NCI-H2081 treated with DMSO at 0.1 percent for 48 hours (cell line): ENCODE measurements at places on chromosomes 7 and 10.

DNA sequence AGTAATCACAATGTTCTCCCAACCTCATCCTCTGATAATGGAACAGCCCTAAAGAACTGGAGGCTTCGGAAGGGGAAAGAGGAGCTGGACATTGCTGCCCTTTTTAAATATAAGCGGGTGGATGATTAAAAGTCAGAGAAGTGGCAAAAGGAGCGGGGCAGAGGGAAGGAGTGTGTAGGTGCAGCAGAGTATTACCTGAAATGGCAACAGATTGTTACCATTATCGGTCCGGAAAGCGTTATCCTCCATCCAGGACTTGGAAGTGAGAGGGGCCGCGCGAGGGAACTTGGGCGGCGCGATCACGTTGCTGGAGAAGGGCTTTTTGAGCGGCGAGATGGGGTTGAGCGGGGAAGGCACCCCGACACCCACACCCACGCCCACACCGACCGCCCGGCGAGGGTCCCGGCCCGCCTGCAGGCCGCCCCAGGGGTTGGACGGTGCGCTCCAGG lies 51.7 kb downstream of the CPEB3 start:
- DNase-seq, result no peak

- no peak for DNase-seq
Observed at GRCh38 chr7:33423646-33424020, 294.3 kb downstream of the BBS9 start.

DNA sequence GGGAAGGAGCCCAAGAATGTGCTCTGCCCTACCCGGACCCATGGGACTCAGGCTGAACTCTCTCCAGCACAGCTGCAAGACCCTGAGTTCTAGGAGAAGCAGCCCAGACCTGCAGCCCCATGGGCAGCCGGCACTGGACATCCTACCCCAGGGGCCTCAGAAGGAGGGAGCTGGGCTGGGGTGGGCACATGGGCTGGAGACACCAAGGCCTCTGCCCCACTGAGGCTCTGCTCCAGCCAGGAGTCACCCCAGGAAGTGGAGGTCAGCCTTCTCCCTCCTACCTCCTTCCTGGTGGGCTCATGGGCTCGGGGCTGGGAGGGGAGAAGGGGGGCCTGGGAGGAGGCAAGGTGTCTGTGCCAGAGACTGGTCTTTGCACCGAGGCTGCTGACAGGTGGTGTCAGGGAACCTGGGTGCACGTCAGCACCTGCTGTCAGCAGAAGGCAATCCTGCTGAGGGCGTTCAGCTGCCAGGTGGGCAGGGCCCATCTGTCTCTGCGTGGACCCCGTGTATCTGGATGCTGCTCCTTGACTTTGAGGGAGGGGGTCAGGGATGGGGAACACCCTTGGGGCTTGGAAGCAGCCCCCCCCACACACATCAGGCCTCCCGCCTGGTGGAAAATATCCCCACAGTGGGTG lies 95.2 kb downstream of the PDGFA start:
- no peak for DNase-seq

DNA sequence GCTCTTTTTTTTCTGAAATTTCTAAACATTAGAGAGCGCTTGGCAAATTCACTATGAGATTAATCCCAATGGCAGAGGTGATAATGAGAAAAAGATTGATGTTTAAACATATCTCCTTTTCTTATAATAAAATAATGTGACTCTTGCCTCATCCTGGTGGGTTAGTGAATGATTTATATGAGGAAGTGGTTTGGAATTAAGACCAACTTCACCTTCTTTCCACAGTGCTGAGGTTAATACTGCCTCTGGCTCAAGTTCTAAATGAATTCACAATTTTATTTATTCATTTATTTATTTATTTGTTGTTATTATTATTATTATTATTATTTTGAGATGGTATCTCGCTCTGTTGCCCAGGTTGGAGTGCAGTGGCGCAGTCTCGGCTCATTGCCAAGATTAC lies 40.5 kb upstream of the ADO start:
- no peak for DNase-seq

GRCh38 chr7:1988533-1988930 lies 244.2 kb downstream of the MAD1L1 start:
- no peak for DNase-seq

DNA sequence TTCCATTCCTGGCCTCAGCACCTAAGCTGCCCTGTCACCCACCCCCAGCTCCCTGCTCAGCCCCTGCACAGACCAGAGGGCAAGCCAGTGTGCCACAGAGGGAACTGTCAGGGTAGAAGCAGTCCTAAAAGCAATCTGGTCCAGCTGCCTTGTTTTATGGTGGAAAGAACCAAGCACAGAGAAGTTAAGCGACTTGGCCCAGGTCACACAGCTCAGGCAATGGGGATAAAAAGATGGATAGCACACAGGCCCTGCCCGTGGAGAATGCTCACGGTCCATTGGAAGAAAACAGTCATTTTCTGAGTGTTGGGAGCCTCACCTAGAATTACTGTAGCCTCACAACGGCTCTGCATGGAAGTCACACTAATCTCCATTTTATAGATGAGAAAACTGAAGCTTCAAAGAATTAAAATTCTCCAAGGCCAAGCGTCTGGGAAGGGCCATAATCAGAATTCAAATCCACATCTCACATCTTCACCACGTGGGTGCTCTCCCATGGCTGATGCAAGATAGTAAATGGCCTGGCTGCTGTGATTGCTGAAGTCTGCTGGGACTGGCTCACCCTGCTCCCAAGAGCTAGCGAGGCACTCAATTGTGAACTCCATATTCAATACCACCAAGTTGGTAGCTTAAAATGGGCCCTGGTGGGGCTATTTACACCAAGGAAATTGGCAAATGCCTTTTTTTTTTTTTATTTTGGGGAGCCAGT lies 26.8 kb downstream of the C10orf105 start:
- no peak for DNase-seq

DNA sequence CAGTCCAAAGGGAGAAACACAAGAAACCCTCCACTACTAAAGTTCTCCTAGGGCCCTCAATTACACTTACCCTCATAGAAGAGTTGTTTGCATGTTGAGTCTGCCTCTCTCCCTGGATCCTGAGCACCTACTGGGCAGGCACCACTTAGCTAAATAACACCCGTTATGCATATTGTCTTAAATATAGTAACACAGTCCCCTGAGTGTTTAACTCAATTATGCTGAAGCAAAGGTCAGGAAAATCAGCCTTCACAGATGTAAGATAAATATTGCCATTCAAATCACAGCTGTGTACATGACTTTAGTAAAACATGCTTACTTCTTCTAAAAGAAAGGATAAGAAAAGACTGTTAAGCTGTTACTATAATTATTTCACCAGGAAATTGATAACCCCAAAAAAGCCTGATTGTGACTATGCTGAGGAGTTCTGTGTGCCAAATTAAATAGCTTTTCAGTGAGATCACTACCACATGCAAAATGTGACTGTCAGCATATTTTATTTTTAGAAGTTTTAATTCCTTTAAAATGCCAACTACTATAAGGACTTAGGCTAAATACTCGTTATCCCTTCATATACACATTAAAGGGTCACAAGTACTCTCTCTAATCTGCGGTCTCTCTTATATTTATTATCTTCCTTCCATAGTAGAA lies 733.9 kb upstream of the PHF14 start:
- DNase-seq, result peak; percentile 79

- DNase-seq, result no peak
Observed at GRCh38 chr7:152760854-152761748, 1.5 kb downstream of the ACTR3B start.

DNA sequence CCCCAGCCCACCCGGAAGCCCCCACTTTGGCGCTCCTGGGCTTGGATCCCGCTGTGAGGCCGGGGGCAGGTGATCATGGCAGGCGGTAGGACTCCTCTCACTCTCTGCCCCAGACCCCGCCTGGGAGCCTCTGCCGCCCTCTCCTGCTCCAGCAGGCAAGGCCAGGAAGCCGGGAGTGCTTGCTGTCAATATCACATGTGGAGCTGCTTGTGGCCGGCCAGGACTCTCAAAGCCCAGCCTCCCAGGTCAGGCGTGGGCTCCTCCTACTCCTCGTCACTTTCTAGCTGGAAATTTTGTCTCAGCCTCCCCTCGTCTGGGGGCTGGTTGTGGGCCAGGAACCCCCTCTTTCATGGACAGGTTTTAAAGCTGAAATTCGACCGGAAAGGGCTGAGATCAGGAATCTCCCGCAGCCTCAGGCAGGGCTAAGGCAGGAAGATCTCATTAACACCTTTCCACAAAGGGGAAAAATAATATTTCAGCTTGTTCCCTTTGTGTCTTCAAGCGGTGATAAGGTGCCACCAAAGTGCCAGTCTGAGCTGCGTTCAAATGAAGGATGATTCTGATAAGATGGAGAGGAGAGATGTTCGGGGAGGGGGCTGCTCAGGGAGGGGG lies 273.6 kb upstream of the PODXL start:
- no peak for DNase-seq

- no peak for DNase-seq
Observed at GRCh38 chr10:131165092-131165491, 146.4 kb downstream of the TCERG1L start.

DNA sequence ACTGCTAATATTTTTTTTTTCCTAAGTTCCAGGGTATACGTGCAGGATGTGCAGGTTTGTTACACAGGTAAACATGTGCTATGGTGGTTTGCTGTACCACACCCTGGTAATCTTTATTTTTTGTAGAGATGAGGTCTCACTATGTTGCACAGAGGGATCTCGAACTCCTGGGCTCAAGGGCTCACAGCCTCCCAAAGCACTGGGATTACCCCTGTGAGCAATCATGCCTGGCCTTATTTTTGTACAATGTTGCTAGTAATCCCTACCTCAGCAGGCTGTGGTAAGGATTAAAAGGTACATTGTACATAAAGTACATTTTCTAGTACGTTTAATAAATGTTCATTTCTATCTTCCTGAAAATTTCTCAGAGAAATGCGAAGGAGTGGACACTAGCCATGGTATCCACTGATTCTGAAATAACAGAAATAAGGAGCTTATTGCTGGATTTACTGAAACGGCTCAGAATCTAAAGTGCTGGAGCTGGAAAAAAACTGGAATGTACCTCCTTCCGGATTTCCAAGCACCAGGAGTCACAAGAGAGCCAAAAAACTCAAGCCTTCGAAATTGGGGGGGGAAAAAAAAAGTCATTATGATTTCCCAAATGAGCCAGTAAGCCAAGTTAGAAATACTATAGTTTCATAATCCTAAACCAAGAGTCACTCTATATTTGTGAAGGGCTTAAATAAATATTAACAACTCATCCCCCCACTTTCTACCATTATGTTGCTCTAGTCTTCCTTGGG lies 69.6 kb downstream of the NT5C2 start:
- no peak for DNase-seq

GRCh38 chr10:120573355-120573754 lies 116.3 kb downstream of the PLPP4 start:
- no peak for DNase-seq

DNA sequence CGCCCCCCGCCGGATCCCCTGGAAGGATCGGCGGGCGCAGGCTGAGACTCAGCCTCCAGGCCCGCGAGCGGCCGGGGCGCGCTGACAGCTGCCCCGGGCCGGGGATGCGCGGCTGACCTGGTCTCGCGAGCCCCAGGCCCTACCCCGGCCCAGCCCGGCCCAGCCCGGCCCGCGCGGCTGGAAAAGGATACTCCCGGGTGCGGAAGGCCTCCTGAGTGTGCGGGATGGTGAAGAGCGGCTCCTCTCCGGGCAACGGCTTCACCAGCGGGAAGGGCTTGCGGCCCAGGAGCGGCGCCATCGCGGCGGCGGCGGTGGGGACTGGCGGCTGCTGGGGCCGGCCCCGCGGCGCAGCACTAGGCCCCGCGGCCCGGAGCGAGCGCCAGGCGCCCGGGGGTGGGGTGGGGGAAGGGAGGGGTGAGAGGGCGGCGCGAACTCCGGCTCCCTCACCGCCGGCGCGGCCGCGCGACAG lies 423 bp downstream of the BAZ1B start:
- DNase-seq, result no peak

DNA sequence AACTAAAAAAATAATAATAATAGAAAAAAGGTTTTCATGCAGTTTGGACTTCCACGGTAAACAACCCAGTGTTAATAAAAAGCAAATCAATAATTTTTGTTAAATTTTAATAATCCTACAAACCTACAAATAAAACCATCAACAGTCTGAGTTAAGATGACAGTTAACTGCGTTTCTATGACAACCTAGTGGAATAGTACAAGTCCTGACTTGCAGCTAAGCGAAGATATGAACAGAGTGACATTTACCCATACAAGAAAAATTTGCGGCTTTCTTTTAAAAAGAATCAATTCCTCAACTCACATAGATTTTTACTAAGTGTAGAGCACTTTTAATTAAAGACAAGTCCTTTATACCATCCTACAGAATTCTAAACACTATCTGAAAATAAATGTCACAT lies 35.6 kb downstream of the VPS41 start:
- no peak for DNase-seq

- DNase-seq, result no peak
Observed at GRCh38 chr7:132609222-132609621, 33.0 kb upstream of the PLXNA4 start.

GRCh38 chr7:157263156-157263555 lies 73.6 kb upstream of the DNAJB6 start:
- DNase-seq, result no peak

GRCh38 chr7:159201722-159202330 lies 57.2 kb upstream of the VIPR2 start:
- no peak for DNase-seq

DNA sequence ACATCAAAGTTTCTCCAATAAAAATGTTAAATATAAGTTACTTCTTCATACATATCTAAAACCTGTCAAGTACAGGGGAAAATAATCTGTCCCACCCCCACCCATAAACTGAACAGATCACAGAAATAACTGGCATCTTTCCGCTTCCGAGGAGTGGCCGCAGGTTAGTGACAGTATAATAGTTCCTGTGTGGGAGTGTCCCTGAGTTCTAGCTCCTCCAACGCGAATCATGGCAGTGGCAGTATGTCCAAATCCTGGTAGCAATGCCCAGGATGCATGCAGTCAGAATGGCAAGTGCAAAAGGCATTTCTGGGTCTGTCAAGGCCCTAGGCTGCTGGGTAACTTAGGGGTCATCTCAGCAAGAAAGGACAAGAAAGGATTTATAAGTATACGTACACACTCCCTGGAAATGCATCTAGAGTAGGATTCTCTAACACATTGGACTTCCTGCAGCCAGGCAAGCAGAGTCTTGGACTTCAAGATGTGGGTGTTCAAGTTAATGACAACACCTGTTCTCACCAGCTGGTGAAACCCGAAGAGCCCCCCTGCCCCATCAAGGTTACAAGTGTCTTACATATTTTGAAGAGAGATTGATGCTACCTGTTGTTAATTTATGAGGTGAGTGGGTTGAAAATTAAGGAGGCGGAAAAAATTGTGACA lies 94.4 kb upstream of the COL1A2 start:
- no peak for DNase-seq
